CD4-positive, alpha-beta T cell treated with Interferon alpha-2 for 1 hour (primary cell): ENCODE measurements at places on chromosomes 11 and 22.
A peak's percentile ranks its signal among the peaks of the same experiment; 100 is the strongest.

- DNase-seq = no peak
Measured at GRCh38 chr22:40813912-40814315, 5.2 kb downstream of the SLC25A17 start.

- no peak for DNase-seq
Measured at GRCh38 chr11:12822392-12823022, 148.3 kb downstream of the TEAD1 start.

DNA sequence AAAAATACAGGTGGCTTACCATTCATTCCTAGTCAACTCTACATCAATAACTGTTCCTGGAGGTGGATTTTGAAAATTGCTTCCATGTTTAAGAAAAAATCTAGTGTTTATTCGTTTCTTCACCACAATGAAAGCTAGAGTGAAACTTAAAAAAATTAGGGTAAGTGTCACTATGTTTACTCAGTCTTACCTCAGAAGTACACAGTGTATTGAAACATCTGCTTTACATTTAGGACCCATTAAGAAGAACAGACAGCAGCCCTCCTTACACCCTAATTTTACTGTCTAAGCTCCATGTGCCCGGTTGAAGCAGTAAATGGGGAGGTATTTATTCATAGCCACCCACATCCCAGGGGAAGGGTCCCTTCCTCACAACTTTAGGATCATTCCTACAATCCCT is 51.4 kb downstream of the PIWIL3 start:
- no peak for DNase-seq

DNA sequence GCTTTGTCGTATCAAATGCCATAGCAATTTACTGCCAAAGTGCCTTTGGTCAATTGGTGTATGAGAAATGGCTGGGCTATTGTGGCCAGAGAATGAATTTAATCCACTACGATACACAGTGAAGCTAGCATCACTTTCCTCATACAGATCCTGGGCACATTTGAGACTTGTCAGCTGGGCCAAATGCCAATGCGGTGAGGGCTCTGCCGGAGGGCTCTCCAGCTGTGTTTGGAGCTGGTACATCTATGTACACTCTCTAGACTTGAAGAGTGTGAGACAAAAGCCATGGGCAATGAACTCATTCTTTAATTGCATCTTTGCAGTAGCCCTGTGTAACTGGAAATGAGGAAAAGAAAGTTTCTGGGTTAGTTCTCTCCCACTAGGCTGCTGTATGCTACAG is 1052.9 kb downstream of the NTM start:
- DNase-seq = no peak

GRCh38 chr11:46663277-46663940 is 37.0 kb downstream of the ARHGAP1 start:
- DNase-seq = no peak

- peak; percentile 84 for DNase-seq
Measured at GRCh38 chr11:65112546-65113360, 1.1 kb downstream of the TM7SF2 start.

DNA sequence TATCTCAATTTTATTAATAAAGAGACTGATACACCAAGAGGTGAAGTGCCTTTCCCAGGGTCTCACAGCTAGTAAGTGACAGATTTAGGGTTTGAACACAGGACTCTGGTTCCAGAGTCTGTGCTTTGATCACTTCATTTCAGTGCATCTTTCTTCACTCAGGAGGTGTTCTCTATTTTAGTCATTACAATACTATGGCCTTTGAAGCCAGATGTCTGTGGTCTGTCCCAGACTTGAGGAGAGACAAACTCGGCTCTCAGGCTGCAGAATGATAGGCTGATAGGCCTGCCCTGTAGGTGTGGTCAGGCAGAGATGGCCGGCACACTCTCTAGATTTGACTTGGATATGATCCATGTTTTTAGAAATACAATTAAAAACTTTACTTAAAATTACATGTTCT is 478.5 kb upstream of the CCDC90B start:
- no peak for DNase-seq

- no peak for DNase-seq
Measured at GRCh38 chr11:87300640-87301380, 263.1 kb downstream of the TMEM135 start.

- DNase-seq = no peak
Measured at GRCh38 chr11:110435780-110436717, 6.3 kb downstream of the FDX1 start.

DNA sequence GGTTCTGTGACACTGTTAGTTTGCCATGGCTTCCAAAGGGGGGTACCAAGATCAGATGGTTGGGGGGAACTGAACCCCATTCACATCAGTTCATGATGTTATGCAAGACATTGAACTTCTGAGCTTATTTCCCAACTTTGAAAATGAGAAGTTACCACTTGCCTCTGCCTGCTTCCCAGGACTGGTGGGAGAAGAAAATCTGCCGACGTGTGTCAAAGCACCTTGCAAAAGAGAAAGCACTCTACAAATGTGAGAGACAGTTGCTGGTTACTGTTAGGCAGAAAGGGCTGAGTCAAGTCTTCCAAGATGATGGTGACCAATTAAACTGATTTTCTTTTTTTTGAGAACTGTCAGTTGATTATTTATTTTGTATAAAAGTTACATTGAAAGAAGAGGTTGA is 45.6 kb downstream of the SMCO4 start:
- no peak for DNase-seq

DNA sequence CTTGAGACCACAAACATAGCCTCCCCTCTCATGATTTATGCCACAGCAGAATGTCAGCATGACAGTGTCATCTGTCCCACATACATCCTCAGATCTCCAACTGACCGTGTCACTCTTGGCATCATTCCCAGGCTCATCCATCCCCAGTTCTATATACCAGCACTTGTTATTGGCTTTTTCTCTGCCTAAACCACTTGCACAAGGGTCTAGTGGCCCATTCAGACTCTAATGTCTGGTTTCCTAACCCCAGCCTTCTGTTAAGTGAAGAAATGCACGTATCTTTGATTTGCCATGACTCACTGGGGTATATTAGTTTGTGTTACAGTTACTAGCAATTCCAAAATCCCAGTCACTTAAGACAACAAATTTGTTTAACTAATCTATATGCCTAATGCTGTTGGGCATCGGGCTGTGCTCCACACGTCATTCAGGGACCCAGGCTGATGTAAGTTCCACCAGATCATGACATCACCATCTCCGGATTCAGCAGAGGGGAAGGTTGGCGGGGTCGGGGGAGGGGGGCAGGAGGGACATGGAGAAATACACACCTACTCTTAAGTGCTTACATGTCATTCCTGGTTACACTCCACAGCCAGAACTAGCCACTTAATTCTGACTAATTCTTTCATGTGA is 517.4 kb downstream of the BUD13 start:
- no peak for DNase-seq

- no peak for DNase-seq
Measured at GRCh38 chr11:72652873-72653630, 21.2 kb downstream of the PDE2A start.

GRCh38 chr11:86247608-86248007 is 3.1 kb downstream of the EED start:
- no peak for DNase-seq

DNA sequence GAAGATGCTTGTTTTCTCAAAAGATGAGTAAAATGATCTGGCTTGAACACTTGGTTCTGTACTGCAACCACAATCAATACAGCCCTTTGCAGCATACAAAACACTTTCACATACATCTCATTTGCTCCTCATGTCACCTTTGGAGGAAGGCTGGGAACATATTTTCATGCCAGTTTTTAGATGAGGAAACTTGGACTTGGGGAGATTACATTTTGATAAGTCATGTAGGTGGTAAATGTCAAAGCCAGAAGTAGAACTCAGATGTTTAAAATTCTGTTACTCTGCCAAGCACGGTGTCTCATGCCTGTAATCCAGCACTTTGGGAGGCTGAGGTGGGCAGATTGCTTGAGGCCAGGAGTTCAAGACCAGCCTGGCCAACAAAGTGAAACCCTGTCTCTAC is 121.8 kb downstream of the MICAL2 start:
- DNase-seq = no peak

DNA sequence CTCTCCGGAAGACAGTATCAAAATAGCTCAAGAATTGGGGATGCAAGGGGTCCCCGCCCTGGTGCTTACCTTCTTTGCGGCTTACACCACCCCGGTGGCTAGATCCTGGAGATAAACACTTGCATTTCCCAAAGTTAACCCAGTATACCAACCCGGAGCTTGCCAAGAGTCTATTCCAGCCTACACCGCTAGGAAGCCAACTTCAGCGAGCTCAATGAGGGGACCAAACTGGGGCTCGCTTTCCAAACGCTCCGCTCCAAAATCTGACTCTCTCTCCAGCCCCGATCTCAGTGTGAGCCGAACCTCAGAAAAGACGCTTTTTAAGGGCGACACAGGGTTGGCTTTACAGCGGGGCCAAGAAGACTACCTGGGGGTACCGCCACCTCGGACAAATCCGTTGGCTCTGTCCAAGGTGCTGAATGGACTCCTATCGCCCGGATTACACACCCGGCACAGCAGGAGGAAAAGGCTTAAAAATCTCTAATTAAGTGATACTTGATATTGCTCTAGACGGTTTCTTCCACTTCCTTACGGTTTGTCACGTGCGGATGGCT is 20.1 kb upstream of the BDNF start:
- no peak for DNase-seq

DNA sequence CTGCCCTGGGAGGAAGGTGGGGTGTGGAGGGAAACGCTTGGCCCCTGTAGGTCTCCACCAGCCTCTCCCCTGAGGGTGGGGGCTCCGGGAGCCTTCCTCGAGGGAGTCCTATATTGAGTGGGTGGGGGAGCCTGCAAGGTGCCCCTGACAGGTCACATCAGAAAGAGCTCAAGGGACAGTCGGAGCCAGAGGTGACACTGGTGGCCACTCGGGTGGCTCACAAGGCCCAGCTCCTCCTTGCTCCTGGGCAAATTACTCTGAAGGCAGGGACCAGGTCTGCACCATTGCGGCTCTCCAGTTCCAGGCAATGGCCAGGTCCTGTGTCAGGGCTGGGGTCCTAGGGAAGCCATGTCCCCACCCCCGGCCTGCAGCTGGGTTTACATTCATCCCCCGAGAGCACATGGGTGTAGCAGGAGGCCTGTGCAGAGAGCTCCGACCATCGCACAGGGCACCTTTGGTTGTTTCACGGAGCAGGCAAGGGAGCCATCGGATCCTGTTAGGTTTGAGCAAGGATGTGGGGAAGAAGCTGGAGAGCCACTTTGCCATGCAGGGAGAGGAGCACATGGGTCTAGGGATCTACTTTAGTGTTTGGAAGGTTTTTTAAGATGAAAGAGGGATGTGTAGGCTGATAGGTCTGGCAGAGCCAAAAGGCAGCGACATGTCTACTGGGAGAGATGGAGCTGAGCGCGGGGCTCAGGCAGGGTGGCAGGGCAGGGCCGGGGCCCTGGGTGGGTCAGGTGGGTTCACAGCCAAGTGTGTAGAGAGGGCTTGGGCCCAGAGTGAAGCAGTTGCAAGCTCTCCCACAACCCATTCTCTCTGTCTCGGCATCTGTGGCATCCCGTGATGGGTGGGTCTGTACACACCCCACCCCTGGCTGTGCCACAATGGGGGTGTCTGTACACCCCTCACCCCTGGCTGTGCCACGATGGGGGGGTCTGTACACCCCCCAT is 14.8 kb downstream of the CCND1 start:
- no peak for DNase-seq

GRCh38 chr22:48576333-48577013 is 1251.2 kb downstream of the BRD1 start:
- no peak for DNase-seq

- DNase-seq = no peak
Measured at GRCh38 chr22:38018938-38019827, 34.8 kb upstream of the SOX10 start.

DNA sequence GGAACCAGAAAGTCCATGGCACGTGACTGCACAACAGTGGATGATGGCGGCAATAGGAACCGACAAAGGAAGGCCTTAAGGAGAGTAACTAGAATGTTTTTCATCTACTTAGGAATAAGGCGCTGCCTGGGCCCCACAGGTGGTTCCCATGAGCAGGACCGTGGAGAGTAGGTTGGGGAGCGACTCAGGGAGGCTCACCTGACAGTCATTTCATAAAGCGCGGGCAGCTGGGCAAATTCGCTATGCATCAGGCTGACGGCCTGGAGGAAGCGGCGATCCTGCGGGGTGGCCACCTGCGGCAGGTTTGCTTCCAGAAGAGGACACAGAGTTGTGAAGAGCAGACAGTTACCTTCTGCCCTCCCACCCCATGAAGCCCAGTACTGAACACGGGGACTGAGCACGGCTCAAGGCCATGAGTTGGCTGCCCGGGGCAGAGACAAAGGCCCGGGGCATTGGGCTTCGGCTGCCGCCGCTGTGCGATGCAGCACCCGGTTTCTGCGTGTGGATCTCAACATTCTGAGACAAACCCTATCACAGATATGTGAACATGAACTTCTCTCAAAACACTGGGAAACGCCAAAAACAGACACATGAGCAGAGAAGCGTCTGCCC is 25.8 kb downstream of the HPS4 start:
- no peak for DNase-seq

GRCh38 chr11:122721201-122721963 is 65.9 kb downstream of the UBASH3B start:
- DNase-seq = no peak

GRCh38 chr11:133355095-133355494 is 177.2 kb downstream of the OPCML start:
- no peak for DNase-seq

- DNase-seq = no peak
Measured at GRCh38 chr11:83174008-83174407, 17.1 kb downstream of the PCF11 start.

GRCh38 chr11:76807206-76807875 is 24.2 kb downstream of the TSKU start:
- DNase-seq = peak; percentile 54

GRCh38 chr22:16603448-16603768 is 10.8 kb upstream of the CCT8L2 start:
- no peak for DNase-seq

- DNase-seq = peak; percentile 61
Measured at GRCh38 chr11:112555491-112556364, 295.1 kb upstream of the PLET1 start.

- DNase-seq = no peak
Measured at GRCh38 chr22:19057999-19058491, 64.2 kb downstream of the DGCR2 start.

- no peak for DNase-seq
Measured at GRCh38 chr11:41301023-41301422, 158.4 kb downstream of the LRRC4C start.
